ENCODE measurements at places on chromosomes 11 and 22. TPM values are rescaled to one million over a fixed set of nuclear protein-coding genes. Genes with fewer than 3 reads are reported as not detected.

The SGSM1 gene
- 0.35 TPM for total RNA-seq

The MS4A15 gene
- total RNA-seq: not detected

The RAG1 gene
- total RNA-seq: 0.30 TPM

The HSD17B12 gene
- total RNA-seq: 68.9 TPM

- H3K27ac ChIP-seq: no peak overlapping the region
Measured at GRCh38 chr11:46451759-46452158, 60.2 kb upstream of the CHRM4 start.

DNA sequence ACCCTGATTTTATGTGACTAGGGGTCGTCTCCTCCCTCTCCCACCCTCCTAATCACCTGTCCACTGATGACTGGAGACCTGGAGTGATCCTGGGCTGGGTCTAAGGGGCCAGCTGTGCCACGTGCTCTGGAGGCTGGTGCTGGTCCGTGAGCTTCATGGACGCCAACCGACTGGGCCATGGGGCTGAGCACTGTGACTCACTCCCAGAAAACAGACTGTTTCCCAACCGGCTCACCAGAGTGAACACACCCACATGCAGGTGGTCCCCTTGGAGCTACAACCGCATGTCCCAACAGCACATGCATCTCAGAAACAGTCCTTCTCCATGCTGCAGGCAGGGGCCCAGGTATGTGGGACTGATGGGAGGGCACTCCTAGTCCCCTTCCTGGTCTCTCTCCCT lies 14.0 kb upstream of the LMO1 start:
- H3K4me3 ChIP-seq: no peak overlapping the region
- H3K36me3 ChIP-seq: no peaks in the 10 kb centered on the region
- no peaks in the 10 kb centered on the region for H3K4me1 ChIP-seq

GRCh38 chr11:92692826-92693546 lies 276.5 kb upstream of the MTNR1B start:
- DNase-seq: no peak
- no peaks in the 10 kb centered on the region for H3K36me3 ChIP-seq
- no peak overlapping the region for H3K4me3 ChIP-seq
- H3K27ac ChIP-seq: no peak overlapping the region

- no peak overlapping the region for H3K27ac ChIP-seq
- DNase-seq: no peak
- no peaks in the 10 kb centered on the region for H3K27me3 ChIP-seq
- peaks cover 47% of the 10 kb centered on the region for H3K4me1 ChIP-seq
Measured at GRCh38 chr11:82969811-82970210, 68.3 kb downstream of the DDIAS start.

GRCh38 chr11:32849761-32850160 lies 20.0 kb downstream of the PRRG4 start:
- no peaks in the 10 kb centered on the region for H3K36me3 ChIP-seq
- H3K4me1 ChIP-seq: peaks cover 4% of the 10 kb centered on the region
- no peak overlapping the region for H3K4me3 ChIP-seq
- DNase-seq: no peak
- peaks cover 6% of the 10 kb centered on the region for H3K27me3 ChIP-seq
- H3K27ac ChIP-seq: no peak overlapping the region

- no peaks in the 10 kb centered on the region for H3K4me1 ChIP-seq
- H3K36me3 ChIP-seq: no peaks in the 10 kb centered on the region
- no peak overlapping the region for H3K27ac ChIP-seq
- peaks cover 2% of the 10 kb centered on the region for H3K27me3 ChIP-seq
Measured at GRCh38 chr11:62062223-62062861, 61.5 kb upstream of the INCENP start.

Data from activated CD4-positive, alpha-beta T cell treated with anti-CD3 and anti-CD28 coated beads for 36 hours (primary cell).